ENCODE measurements at places on chromosomes 7 and 10.
A peak's percentile ranks its signal among the peaks of the same experiment; 100 is the strongest.

- peak; percentile 1 for DNase-seq
Measured at GRCh38 chr7:42091461-42092291, 145.3 kb downstream of the GLI3 start.

GRCh38 chr10:21832821-21833130, 170.8 kb downstream of the DNAJC1 start:
- DNase-seq = no peak

- DNase-seq = no peak
Measured at GRCh38 chr10:77146712-77147336, 490.8 kb downstream of the KCNMA1 start.

- no peak for DNase-seq
Measured at GRCh38 chr10:126334272-126334671, 54.0 kb downstream of the ADAM12 start.

DNA sequence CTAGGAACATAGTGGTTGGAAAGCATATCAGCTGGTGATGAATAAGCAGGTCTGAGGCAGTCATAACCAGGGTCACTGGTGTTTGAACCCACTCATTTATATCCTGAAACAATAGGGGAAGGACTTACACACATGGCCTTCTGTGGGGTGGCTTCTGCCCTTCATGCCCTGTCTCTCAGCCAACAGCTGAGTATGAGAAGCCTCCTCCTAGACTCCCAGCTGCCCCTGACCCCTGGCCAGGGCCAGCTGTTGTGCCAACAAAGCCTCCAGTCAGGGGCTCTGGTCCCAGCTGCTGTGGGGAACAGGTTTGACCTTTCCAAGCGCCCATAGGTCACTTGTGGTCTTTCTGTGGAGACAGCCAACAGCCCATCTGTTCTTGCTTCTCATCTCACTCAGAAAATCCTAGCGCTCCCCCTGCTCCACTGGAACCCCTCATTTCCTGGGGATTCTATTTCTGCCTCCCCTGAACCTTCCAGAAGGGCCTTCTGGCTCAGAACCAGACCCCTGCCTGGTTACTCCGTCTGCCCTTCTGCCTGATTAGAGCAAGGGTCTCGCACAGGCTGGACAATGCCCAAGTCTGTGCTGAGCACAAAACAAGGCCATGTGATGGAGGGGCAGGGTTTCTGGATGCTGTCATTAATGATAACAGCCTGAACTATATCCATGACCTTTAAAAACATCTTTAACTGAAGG, 9.7 kb upstream of the PURB start:
- no peak for DNase-seq

GRCh38 chr10:81696609-81697388, 178.2 kb upstream of the NRG3 start:
- DNase-seq = no peak

GRCh38 chr10:84563355-84563754, 235.0 kb downstream of the CCSER2 start:
- no peak for DNase-seq

DNA sequence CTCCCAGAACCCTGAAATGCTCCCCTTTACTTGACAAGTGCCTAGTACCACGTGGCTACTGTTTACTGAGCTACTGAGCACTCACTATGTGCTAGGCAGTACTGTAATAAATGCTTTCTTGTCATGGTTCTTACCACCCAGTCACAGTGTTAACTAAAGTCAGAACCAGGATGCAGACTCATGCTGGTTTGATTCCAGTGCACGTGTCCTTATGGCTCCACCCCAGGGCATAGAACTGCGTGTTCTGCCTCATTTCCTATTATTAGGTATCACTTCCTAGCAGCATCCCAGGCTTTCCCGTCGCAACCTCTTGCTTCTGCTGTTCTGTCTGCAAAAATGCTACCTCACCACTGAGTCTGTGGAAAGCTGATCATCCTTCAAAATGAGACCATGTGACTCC, 71.7 kb upstream of the DOCK1 start:
- no peak for DNase-seq

DNA sequence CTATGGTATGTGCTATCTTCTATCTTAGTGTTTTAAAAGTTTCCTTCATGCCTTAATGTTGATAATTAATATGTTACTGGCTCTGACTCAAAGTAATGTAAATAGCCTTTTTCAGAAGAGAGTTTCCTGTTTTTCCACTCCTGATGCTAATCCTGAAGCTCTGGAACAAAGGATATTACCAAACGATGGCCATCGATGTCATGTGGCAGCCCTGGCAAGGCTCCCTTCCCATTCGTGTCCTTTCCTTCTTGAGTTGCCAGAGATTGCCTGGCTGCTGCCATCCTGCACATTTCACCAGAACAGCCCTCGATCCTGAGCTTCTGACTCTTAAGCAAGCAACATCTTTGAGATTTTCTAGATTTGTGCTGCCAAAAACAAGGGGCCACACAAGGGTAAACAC, 46.0 kb downstream of the RNF133 start:
- DNase-seq = peak; percentile 90

GRCh38 chr10:23343591-23344240, 881 bp downstream of the C10orf67 start:
- DNase-seq = no peak

DNA sequence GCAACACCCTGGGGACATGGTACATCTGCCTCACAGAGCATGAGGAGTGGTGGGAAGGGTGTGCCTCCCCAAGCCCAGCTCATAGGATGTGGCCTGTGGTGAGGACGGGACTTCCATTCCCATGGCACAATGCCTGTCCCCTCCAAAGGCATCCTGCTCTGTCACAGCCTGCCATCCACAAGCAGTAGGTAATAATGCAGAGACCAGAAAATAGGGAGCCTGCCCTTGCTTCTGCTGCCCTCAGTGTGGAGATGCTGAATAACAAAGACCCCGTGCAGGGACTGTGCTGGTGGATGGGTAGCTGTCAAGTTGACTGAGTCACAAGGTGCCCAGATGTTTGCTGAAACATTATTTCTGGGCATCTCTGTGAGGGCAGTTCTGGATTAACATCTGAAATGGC, 199.9 kb upstream of the GRB10 start:
- DNase-seq = no peak

DNA sequence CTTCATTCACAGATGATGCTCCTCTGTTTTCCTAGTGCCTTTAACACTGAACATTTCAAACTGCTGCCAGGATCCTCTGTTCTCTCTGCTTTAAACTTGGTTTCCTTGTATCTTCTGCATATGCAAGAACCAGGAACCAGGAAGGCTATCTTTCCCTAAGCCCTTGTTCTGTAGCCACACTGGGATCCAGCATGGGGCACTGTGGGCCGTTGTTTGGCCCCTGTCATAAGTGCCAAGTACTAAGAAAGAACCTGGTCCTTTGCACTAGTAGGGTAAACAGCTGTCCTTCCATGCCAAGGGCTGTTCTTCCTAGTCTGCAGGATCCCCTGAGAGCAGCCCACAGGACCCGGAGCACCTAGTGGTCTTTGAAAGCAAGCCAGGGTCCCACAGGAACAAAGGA, 49.0 kb upstream of the TRIM8 start:
- no peak for DNase-seq

DNA sequence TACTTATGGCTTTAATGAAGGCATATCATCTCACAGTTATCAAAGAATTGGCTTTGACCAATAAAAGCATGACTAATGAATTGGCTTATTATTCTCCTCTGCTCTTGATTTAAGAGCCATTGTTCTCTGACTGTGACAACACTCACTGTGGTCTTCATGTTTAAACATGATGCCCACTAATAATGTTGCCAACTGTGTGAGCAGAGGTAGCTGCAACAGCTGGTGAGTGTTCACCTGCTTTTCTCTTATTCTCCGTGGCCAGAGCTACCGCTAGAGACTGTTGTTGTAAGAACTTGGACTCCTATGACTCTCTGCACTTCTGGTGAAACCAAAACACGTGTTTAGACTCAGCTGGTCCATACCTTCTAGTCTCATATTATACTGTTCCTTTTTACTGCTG, 335.9 kb downstream of the XPNPEP1 start:
- peak; percentile 3 for DNase-seq

DNA sequence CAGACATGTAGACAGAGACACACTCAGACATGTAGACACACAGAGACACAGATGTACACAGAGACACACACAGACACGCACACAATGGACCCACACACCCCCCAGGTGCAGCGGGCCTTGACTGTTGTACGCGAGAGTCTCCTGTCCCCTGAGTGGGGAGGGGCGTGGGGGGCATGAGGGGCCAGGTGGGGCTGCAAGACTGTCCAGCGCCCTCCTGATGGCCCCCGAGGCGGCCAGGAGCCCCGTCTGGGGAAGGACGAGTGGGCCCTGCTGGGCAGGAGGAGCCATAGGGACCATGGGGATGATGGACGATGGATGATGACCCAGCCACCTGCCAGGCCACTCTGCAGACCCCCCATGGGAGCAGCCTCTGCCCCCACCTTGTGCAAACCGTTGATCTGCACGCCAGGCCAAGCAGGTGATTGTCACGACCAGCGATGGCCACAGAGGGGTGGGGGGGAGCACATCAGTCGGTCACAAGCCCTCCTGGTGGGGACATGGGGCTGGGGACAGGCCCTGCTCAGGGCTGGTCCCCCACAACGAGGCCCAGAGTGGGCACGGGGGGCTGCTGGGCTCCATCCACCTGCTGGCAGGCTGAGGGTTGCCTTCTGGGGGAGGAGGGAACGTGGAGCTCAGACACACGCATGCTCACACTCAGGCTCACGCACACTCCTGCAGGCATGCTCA, 11.6 kb downstream of the VENTX start:
- DNase-seq = no peak

- DNase-seq = no peak
Measured at GRCh38 chr10:113130014-113130641, 180.1 kb downstream of the TCF7L2 start.

GRCh38 chr10:76874896-76875295, 762.7 kb downstream of the KCNMA1 start:
- no peak for DNase-seq

- peak; percentile 63 for DNase-seq
Measured at GRCh38 chr7:7883394-7883793, 85.2 kb upstream of the GLCCI1 start.

- DNase-seq = no peak
Measured at GRCh38 chr7:157306846-157307838, 29.7 kb upstream of the DNAJB6 start.

DNA sequence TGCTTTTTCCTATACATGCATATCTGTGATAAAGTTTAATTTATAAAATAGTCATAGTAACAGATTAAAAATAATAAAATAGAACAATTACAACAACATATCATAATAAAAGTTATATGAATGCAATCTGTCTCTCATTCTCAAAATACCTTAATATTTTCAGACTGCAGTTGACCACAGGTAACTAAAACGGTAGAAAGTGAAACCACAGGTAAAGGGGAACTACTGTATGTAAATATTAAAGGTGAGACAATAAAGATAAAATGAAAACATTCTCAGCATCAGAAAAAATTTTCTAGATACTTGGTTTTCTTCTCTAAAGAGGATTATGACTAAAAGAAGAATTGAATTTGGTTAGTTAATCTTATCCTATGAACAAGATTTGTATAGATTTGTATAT, 6.0 kb downstream of the FKBP14 start:
- no peak for DNase-seq

DNA sequence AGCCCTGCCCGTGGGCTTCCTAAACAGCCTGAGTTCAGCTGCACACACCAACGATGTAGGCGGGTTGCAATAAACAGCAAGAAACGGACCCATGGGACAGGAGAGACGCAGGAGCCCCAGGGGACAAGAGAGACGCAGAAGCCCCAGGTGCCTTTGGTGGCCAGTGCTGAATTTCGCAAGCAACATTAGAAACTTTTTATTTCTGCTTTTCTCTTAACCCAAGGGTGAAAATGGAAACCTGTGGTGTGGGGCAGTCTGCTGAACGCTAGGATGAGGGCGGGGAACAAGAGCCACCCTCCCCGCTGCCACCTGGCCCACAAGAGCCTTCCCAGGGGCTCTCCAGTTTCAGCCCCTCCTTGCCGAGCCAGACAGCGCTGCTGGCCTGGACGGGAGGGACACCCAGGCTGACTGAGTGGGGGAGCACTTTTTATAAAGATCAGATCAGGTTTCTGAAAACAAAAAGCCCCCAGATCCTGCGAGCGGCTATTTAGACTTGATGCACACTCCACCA, 20.0 kb upstream of the GPR146 start:
- DNase-seq = no peak

GRCh38 chr10:11179516-11180105, 161.9 kb downstream of the CELF2 start:
- DNase-seq = no peak

Measured in NCI-H2029 treated with DMSO at 0.1 percent for 48 hours (cell line).